ENCODE measurements at places on chromosomes 16 and 17. TPM values are rescaled to one million over a fixed set of nuclear protein-coding genes. Genes with fewer than 3 reads are reported as not detected.

DNA sequence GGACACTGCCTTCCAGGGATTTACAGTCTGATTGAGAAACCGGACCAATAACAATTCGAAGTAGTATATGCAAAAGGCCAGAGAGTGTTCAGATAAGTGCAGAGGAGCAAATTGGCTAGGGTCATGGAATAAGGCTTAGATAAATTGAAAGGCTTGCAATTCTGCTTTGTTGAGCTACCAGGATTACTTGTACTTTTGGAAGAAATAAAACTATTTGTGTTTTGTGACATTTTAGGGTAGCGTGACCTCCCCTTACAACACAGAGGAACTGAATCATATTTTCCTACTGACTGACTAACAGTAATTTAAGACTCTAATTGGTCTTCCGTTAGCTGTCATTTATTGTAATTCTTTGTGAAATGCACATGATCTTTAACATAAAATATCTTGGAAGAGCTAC lies 104.7 kb downstream of the PITPNC1 start:
- H3K27me3 ChIP-seq = no peaks in the 10 kb centered on the region
- no peak overlapping the region for H3K4me3 ChIP-seq
- DNase-seq = no peak
- peak overlapping the region; percentile 13 for H3K27ac ChIP-seq
- H3K4me1 ChIP-seq = no peaks in the 10 kb centered on the region

- H3K36me3 ChIP-seq = no peaks in the 10 kb centered on the region
- no peaks in the 10 kb centered on the region for H3K27me3 ChIP-seq
- no peak overlapping the region for H3K27ac ChIP-seq
- no peak for DNase-seq
- peaks cover 11% of the 10 kb centered on the region for H3K4me1 ChIP-seq
- H3K4me3 ChIP-seq = no peak overlapping the region
Measured at GRCh38 chr16:9612267-9612666, 520.8 kb downstream of the HAPSTR1 start.

PIGS gene
- polyA plus RNA-seq = 66.3 TPM

DNA sequence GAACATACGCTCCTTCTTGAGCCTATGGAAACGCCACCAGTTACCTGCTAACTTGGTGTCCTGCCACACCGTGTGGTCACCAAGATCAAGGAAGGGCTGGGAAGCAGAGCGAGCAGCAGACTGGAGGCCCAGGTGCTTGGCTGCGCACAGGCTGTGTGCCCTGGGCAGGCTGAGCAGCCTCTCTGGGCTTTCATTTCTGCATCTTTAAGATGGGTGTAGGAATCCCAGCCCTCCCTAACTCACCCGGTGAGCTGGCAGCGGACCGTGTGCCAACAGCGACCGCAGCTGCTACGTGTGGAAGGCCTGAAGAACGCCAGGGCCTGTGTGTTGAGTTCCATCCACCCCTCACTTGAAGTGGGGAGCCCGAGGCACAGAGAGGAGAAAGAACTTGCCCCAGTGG lies 80.0 kb downstream of the IRF8 start:
- no peaks in the 10 kb centered on the region for H3K4me1 ChIP-seq
- no peak for DNase-seq
- H3K27ac ChIP-seq = no peak overlapping the region
- no peaks in the 10 kb centered on the region for H3K36me3 ChIP-seq
- H3K27me3 ChIP-seq = peaks cover 31% of the 10 kb centered on the region

- no peak for DNase-seq
- no peak overlapping the region for H3K27ac ChIP-seq
Measured at GRCh38 chr17:14926526-14927122, 338.5 kb downstream of the PMP22 start.
